Erythroblast (primary cell): ENCODE measurements at places on chromosomes 12 and 14.

GRCh38 chr12:94676922-94677321 is 26.6 kb upstream of the TMCC3 start:
- DNase-seq = no peak

- DNase-seq = no peak
Measured at GRCh38 chr14:105793836-105794235, 267.5 kb downstream of the TMEM121 start.

GRCh38 chr14:100332797-100333196 is 9.7 kb downstream of the SLC25A47 start:
- no peak for DNase-seq

- DNase-seq = no peak
Measured at GRCh38 chr14:51460011-51460410, 191.7 kb upstream of the FRMD6 start.

DNA sequence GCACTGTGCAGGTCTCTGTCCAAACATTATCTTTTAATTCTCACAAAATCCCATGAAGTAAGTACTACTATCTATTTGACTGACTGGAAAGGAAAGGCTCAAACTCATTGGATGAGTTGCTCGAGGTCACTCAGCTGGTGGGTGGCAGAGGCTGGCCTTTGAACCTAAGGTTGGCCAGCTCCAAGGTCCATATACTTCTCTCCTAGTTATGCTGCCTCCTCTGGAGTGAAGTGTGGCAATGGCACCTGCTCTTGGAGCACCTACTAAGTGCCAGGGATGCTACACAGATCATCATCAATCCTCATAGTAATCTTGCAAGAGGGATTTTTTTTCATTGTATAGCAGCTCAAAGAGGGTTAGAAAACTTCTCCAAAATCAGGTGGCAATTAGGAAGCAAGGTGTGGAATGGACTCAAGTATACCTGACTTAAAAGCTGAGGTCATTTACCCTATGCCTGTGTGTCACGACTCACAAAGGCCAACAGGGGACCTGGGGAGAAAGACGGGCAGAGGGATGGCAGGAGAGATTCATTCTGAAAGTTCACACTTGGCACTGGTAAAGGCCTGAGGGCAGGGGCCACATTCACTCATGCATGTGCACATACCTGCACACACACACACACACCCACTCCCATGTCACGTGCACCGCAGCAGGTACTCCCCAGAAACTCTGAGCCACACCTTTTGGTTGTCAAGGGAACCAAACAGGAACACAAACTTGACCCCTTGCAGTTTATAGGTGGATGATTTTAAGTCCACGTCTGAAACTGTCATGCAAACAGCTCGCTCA is 146.4 kb downstream of the FOXN3 start:
- no peak for DNase-seq

DNA sequence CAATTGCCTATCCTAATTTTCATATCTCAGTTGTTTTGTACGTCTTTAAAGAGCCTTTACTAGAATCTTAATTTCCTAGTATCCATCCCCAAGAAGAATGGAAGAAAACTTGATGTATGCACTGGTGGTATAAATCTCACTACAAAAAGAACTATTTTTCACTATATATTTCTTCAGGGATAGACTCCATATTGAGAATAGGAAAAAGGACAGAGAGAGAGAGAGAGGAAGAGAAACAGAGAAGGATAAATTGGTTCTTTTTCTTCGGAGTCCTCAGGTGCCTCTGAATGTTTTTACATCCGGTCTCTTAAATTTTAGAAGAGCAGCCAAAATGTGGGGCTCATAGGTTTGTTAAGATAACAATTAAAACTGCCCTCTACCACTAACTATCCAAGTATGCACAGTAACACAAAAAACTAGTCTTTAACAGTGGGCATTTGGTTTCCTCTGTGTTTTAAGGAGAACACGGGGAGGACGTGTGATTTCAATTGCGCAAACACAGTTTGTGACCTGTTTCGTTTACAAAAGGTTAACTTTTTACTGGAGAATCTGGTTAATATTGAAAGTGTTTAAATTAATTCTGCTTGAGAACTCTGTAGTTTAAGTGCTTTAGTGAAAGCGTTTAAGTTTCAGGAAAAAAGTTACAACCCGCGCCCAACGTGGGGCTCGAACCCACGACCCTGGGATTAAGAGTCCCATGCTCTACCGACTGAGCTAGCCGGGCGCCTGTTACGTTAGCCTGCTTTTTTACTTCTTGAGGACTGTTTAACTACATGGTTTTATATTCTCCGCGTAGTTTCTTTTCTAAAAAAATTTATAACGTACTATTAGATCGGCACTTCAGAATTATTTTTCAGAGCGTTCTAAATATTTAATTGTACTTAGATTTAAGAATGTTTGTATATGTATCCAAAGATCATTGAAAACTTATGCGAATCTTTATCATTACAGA is 5.1 kb upstream of the PSMA3 start:
- DNase-seq = peak; percentile 82

DNA sequence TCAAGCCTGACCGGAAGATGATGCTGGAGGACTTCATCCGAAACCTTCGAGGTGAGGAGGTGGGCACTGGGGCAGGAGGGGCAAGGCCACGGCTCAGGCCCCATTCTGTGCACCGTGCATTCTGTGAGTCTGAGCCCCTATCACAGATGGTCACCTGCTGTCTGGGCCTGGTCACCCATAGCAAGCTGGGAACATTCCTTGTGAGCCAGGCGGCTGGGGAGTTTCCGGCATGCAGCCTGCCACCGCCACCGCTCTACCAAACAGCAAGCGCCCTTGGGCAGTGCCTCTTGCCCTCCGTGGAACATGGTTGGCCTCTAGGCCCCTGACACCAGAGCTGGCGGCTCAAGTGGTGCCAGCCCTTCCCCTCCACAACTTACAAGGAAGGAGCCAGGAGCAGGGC is 56.3 kb downstream of the SLC6A12 start:
- DNase-seq = no peak

- peak; percentile 77 for DNase-seq
Measured at GRCh38 chr14:95774265-95775160, 60.6 kb upstream of the TCL1A start.

GRCh38 chr14:67680941-67681340 is 6.5 kb upstream of the VTI1B start:
- peak; percentile 82 for DNase-seq

GRCh38 chr12:103838254-103838914 is 2.6 kb downstream of the NT5DC3 start:
- no peak for DNase-seq

DNA sequence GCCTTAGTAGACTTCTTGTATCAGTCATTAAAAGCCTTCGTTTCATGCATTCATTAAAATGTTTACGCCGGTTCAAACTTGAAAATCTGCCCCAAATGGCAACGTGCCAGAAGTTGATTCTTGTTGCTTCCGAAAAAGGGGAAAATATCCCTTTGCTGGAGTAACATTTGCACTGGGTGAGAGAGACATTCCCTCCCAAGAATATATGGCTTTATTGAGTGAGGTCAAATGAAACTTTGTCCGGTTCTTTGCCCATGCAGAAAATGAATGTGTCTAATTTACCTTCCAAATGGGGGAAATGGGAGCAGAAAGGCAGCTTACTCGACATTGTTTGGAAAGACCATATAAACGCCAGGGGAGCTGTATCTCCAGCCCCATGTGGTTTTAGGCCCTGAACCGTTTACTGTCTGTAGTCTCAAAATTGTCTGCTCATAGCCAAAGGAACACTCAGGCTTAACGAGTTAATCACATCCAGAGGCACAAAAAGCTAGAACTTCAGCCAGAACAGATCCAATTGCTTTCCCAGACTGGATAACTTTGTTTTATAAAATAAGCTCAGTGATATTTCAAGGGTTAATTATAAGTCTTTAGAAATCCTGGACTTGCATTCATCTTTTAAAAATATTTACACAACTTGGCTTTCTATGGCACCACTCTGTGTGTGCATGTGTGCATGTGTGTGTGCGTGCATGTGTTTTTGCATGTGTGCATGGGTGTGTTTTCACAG is 2.9 kb upstream of the EMP1 start:
- DNase-seq = no peak

DNA sequence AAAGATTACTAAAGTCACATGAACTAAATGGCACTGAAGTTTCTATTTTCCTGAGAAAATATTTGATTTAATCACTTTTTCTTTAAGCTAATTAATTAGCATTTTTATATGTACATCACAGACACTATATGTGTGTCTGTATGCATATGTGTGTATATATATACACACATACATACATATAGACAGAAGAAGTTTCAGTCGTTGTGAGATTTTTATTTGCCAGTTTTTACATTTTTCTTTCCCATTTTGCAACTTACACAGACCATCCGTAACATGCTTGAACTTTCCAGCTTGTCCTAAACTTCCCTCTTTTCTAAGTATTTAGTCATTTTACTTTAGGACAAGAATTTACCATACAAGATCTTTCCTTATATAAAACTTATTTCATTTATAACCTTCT is 299.1 kb downstream of the IPO8 start:
- no peak for DNase-seq

DNA sequence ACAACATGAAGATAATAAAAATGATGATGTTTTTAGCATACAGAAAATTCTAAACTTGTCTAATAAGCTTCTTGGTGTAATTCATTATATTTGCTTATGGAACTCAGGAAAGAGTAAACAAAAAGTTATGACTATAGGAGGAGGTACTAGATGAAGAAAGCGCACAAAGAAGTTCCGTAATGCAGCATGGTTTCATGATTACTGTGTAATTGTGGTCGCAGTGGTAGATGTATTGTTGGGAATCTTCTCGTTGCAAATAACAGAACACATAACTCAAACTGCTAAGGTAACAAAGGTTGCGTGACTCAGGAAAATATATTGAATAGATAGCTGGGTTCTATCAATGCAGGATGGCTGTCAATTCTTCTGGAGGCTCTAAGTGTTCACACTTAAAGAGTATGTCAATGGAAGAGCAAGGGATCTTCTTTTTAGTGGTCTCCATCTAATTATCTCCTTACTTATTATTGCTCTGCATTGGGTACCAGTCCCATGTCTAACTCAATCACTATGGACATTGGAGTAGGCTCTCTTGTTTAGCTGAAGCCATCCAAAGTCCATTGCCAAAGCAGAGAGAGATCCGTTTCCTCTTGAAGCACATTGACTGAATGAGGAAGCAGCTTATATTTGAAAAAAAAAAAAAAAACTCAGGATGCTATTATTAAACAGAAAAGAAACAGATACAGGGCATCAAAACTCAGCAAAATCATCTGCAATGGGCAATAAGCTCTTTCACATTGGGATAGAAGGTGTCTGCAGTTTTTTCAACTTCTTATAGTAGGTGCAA is 283.4 kb upstream of the ATP2B1 start:
- no peak for DNase-seq

DNA sequence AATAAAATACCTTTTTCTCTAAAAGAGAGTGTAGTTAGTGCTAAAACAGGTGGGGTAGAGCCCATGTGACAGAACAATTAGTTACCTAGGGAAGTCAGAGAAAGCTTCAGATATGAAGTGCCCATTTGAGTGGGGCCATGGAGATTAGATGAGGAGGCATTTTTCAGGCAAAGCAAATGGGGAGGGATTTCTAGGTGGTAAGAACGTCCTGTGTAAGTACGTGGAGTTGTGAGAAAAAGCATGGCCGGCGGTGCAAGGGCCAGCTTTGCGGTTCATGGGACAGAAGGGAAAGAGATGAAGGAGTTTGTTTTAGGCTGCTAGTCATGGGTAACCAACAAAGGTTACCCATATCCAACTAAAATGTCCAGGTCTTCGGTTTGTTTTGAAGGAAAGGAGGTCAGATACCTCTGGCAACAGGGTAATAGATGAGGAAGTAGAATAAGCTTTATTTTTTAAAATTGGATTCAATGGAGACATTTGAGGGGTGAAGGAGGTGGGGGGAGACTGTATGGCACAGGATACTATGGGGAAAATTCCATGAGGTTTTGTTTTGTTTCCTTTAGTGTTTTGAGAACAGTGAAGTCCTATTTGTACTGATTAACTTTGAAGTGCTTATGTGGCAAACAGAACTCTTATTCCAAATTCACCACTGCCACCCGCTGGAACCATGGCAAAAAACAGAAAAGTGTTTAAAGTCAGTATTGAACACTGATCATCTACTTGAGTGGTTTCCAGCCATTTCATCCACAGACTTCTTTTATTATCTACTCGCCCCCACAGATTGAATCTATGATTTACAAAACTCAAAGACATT is 10.0 kb upstream of the SNRPF start:
- DNase-seq = peak; percentile 10

- DNase-seq = no peak
Measured at GRCh38 chr12:30100741-30101140, 317.0 kb upstream of the TMTC1 start.

DNA sequence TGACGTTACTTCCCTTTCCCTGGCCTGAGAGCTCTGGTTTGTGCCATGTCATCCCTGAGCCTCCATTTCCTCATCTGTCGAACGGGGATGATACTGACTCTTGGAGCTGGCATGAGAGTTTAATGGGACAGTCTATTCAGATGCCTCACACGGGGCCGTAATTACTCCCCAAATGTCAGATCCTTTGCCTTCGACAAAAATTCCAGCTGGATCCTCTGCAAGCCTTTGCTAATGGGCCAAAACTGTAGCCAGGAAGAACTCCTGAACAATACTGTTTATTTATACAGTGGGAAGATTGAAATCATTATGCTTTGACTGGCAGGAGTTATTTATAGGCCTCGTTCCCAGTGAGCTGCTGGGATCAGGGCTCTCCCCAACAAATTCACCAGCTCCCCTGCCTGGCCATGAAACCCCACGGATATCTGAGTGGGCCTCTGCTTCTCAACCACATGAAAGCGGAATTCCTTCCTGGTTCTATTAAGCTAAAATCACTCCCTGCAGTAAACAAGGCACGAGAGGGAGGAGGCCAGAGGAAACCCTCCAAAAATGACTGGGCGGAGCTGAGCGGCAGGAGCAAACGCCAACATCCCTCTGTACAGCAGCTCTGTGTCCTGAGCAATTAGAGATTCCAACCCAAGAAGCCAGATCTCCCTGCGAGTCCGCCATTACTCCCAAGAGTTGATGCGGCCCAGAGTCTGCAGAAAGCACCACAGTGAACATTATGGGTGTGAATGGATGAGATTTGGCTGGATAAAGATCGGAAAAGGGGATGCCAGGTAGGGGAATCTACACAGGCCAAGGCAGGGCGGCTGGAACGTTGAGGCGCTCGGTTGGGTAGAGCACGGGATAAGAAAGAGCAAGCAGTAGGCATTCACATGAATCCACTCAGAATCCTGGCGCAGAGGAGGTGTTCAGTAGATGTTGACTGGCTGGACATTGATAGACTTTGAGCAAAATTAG is 326.1 kb downstream of the BCL11B start:
- no peak for DNase-seq

GRCh38 chr12:96337953-96338352 is 62.3 kb downstream of the CDK17 start:
- DNase-seq = no peak

GRCh38 chr14:43306053-43306452 is 1201.0 kb downstream of the FSCB start:
- no peak for DNase-seq

DNA sequence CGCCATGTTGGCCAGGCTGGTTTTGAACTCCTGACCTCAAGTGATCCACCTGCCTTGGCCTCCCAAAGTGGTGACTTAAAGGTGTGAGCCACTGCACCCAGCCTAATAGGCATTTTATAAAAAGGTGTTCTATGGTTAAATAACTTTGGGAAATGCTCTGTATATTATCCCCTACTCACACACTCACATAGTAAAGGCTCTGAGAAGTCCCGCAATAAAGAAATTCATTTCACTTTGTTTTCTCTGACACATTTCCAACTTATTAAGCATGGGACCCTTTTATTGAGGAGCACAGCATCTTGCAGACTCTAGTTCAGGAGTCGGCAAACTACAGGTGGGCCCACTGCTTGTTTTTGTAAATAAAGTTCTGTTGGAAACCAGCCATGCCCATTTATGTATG is 63.9 kb downstream of the RNFT2 start:
- no peak for DNase-seq
